H4 (cell line): ENCODE measurements at places on chromosomes 5 and 9. TPM values are rescaled to one million over a fixed set of nuclear protein-coding genes. Genes with fewer than 3 reads are reported as not detected.

Gene GLRA1
- not detected in 2 replicates for total RNA-seq

Gene CARD9
- 0.17 and 0.18 TPM in 2 replicates for total RNA-seq

Gene RAD50
- 23.2 and 24.8 TPM in 2 replicates for total RNA-seq

Gene ZFP2
- not detected in 2 replicates for total RNA-seq

Gene KIF24
- 5.5 and 5.9 TPM in 2 replicates for total RNA-seq

Gene C7
- total RNA-seq, result 1.3 and 4.0 TPM in 2 replicates

Gene RNF180
- 6.3 and 6.6 TPM in 2 replicates for total RNA-seq

Gene DHX29
- total RNA-seq, result 22.6 and 26.8 TPM in 2 replicates

Gene CNTNAP3B
- total RNA-seq, result 23.1 and 23.4 TPM in 2 replicates

Gene PCDHB11
- 4.5 and 5.6 TPM in 2 replicates for total RNA-seq

Gene RNF183
- not detected in 2 replicates for total RNA-seq

Gene FABP6
- 2.4 TPM in 1 of 2 replicates, not detected in the other for total RNA-seq

Gene SPOCK1
- total RNA-seq, result 5.9 and 9.0 TPM in 2 replicates

Gene OR4F3
- total RNA-seq, result not detected in 2 replicates

Gene NPM1
- 2,050 and 2,786 TPM in 2 replicates for total RNA-seq

Gene HAPLN1
- 4.5 and 6.5 TPM in 2 replicates for total RNA-seq

Gene ADAMTS12
- 11.6 and 14.7 TPM in 2 replicates for total RNA-seq

Gene REEP2
- total RNA-seq, result 2.1 and 6.0 TPM in 2 replicates

Gene CACNA1B
- 0.23 TPM in 1 of 2 replicates, not detected in the other for total RNA-seq

Gene CMBL
- total RNA-seq, result 21.4 and 23.2 TPM in 2 replicates

Gene OLFM1
- 34.9 and 50.8 TPM in 2 replicates for total RNA-seq

Gene PCDHGC5
- 0.06 and 0.18 TPM in 2 replicates for total RNA-seq

Gene FOXD4L4
- not detected in 2 replicates for total RNA-seq

Gene PCDHGA4
- total RNA-seq, result 0.74 and 0.97 TPM in 2 replicates

Gene KYAT1
- total RNA-seq, result 7.1 and 7.3 TPM in 2 replicates

Gene SLC34A3
- not detected in 2 replicates for total RNA-seq

Gene DNAJC25
- 10.3 and 11.6 TPM in 2 replicates for total RNA-seq

Gene SEMA6A
- total RNA-seq, result 1.5 and 5.0 TPM in 2 replicates

Gene BTNL8
- not detected in 2 replicates for total RNA-seq

Gene DOCK8
- total RNA-seq, result 0.15 and 0.58 TPM in 2 replicates

Gene ELOVL7
- total RNA-seq, result 8.6 and 10.4 TPM in 2 replicates

Gene AQP3
- total RNA-seq, result 15.9 and 18.3 TPM in 2 replicates

Gene FRMD3
- 0.29 and 0.72 TPM in 2 replicates for total RNA-seq

Gene TOR4A
- 0.37 and 1.3 TPM in 2 replicates for total RNA-seq

Gene IL7R
- total RNA-seq, result 9.0 and 10.6 TPM in 2 replicates

Gene SPINK7
- not detected in 2 replicates for total RNA-seq

Gene DMRT3
- not detected in 2 replicates for total RNA-seq

Gene SLC25A2
- total RNA-seq, result not detected in 2 replicates

Gene INIP
- 34.7 and 45.8 TPM in 2 replicates for total RNA-seq

Gene UBE2QL1
- 0.54 and 0.64 TPM in 2 replicates for total RNA-seq

Gene KLHL3
- 0.27 and 0.37 TPM in 2 replicates for total RNA-seq

Gene TICAM2
- total RNA-seq, result 0.16 and 4.5 TPM in 2 replicates

Gene DDX4
- not detected in 2 replicates for total RNA-seq

Gene RNF224
- total RNA-seq, result not detected in 2 replicates

Gene MLANA
- not detected in 2 replicates for total RNA-seq

Gene IL9
- not detected in 2 replicates for total RNA-seq

Gene MSMP
- total RNA-seq, result not detected in 2 replicates

Gene NSD1
- total RNA-seq, result 27.6 and 30.3 TPM in 2 replicates
